MM.1S (cell line): ENCODE measurements at places on chromosomes 6 and 20.

GRCh38 chr6:71333697-71334096, 45.1 kb downstream of the OGFRL1 start:
- DNase-seq, result no peak

- no peak for DNase-seq
Observed at GRCh38 chr6:145602726-145603326, 132.5 kb downstream of the EPM2A start.

GRCh38 chr20:21125072-21125848, 622 bp upstream of the KIZ start:
- DNase-seq, result no peak

DNA sequence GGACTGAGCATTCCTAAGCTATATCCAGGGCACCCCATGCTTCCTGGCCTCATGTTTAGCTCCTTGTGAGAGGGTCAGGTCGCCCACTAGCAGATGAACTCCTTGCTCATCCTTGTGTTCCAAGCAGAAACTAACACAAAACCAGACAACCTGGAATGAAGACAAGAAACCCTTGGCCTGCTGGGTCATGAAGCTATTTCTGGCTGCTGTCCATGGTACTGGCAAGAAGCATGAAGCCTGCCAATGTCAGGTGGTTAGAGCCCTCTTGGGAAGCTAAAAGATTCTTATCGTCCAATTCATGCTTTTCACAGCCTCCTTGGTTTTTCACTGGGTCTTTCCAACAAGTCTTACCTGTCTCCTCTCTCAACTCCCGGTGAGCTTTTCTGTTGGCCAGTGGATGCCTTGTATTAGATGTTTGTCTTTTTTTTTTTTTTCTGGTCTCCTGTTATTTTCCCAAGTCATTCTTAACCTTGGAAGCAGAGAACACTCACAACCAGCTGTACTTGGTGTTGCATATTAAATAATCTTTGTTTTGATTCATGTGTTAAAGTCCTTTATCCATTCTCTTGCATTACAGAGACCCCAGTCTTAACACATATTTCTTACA, 180.3 kb downstream of the ANKRD60 start:
- peak; percentile 14 for DNase-seq

- no peak for DNase-seq
Observed at GRCh38 chr6:101395345-101395744, 1.8 kb downstream of the GRIK2 start.

- no peak for DNase-seq
Observed at GRCh38 chr6:18179770-18180356, 24.6 kb downstream of the KDM1B start.

DNA sequence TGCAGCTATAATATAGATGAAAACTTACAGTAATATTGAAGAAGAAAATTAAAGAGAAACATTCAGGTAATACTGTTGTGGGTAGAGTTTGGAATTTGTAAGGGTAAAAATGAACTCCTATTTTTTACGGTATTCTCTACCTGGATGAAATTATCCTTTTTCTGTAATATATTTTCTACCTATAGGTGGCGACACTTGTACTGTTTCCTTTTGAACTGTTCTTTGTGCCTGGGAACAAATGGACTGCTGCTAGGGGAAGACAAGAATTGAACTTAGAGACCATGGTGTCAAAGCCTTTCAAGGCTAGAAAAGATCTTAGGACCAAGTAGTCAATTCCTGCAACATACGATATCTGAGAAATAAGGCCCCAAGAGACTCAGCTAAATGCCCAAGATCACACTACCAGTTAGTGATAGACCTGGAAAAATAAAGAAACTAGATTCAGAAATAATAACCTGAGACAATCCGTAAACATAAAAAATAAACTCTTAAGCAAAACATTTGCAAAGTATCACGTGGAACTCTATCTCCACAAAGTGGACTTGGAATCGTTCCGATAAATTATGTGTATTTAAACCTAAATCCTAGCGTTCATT, 383.8 kb downstream of the TFAP2A start:
- DNase-seq, result peak; percentile 24

DNA sequence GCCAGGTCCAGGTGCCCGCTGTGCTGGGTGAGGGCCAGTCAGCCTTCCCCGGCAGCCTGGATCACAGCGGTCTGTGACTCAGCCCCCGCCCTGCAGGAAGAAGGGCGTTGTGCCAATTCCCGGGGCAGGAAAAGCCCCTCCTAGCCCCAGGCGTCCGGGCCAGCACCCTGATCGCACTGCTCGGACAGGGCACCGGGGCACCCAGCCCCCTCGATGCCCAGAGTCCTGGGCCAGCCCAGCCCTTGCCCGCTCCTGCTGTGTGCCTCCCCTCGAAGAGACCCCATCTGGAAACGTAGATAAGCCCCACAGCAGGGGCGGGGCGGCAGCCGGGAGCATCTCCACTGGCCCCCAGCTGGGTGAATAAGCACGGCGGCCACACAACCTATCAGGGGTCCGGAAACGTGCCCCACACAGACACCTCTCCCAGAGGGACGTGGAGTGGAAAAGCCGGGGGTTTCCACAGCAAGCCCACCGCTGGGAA, 9.9 kb downstream of the LAMA5 start:
- no peak for DNase-seq

DNA sequence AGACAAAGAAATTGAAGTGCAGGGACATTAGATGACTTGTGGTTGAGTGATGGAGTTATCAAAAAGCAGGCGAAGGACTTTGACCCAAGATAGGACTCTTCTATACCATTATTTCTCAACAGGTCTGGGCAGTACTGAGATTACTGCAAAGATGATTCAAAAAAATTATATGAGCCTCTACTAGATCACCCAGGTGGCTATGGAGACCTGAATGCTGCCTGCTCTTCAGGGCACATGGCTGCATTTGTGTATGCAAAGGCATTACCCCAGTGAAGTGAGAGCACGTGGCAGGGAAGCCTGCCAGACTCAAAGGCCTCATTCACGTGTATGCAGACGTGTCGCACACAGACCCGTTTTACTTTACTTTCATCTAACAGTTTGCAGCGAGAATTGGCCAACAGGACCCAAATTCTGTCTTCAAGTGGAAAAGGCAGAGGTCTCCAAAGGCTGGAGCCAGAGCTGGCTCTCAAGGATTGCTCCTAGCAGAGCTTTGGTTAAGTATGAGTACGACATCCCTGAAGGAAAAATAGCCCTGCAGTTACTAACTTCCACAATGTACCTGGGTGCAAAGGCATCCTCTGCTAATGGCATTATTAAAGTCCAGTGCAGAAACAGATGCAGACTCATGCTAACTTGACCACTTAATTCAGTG, 113.8 kb upstream of the ARMC2 start:
- DNase-seq, result peak; percentile 52

- no peak for DNase-seq
Observed at GRCh38 chr6:145212813-145213212, 522.5 kb downstream of the EPM2A start.

DNA sequence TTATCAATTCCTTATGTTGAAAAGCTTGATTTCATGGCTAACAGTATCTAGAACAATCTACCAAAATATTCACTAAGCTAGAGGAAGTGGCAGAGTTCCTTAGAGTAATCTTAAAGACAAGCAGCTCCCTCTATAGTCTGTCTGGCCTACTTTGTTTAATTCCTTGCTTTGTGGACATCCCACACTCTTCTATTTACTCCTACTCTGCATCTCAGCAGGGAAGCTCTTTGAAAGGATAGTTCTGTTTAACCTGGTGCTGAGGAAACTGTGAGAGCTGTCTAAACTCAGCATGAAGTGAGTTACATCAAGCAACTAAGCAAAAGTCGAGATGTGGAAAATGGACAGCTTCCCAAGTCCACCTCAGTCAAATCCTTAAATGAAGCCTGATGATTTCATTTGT, 4.3 kb downstream of the REV3L start:
- peak; percentile 65 for DNase-seq

- peak; percentile 44 for DNase-seq
Observed at GRCh38 chr20:62925420-62926228, 681 bp downstream of the DIDO1 start.

DNA sequence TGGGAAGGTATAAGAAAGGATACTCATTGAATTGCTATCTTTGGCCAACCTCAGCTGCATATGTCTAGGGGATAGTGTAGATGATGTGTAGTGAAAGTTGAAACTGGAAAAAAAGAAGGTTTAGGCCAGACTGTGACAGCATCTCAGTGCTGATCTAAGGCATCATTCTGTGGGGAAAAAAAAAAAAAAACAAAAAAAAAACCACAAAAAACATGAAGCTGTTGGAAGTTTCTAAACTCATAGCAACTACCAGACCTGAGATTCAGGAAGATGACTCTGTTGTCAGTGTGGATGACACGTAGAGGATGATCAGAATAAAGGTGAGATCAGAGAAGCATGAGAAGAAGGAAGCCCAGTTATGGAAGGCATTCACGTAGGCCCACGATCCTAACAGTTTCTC, 100.8 kb upstream of the CNKSR3 start:
- DNase-seq, result no peak

- DNase-seq, result no peak
Observed at GRCh38 chr6:53119349-53119748, 29.3 kb downstream of the GCM1 start.

DNA sequence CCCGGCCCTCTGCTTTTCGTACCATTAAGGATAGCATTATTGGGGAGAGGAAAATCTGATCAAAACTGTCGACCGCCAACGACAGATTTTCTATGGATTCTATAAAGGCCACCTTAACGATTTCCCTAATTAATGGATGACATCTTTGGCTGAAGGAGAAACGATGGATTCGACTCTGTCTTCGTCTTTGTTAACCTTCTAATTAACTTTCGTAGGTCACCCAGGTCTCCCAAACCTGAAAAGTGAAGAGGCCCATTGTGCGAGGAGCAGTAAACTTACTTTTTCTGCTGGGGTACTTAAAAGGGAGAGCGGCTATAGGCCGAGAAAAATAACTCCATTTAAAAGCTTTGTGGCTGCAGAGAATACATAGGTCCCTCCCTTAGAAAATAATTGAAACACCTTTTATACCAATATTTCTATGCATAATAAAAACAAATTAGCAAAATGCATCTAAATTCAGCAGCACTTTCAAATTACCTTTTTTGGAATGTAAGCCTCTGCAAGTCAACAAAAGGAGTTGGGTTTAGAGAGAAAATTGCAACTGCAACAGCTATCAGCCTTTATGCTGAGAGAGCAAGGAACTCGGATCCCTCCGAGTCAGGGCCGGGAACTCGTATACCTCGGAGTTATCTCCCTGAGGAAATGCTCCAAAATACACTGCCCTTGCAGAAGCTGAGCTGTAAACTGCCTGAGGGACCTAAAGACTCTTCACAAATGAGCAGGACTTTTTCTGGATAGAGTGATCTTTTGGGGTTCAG, 31.4 kb upstream of the NR2E1 start:
- no peak for DNase-seq

- DNase-seq, result no peak
Observed at GRCh38 chr6:37492236-37492972, 7.3 kb downstream of the CCDC167 start.

DNA sequence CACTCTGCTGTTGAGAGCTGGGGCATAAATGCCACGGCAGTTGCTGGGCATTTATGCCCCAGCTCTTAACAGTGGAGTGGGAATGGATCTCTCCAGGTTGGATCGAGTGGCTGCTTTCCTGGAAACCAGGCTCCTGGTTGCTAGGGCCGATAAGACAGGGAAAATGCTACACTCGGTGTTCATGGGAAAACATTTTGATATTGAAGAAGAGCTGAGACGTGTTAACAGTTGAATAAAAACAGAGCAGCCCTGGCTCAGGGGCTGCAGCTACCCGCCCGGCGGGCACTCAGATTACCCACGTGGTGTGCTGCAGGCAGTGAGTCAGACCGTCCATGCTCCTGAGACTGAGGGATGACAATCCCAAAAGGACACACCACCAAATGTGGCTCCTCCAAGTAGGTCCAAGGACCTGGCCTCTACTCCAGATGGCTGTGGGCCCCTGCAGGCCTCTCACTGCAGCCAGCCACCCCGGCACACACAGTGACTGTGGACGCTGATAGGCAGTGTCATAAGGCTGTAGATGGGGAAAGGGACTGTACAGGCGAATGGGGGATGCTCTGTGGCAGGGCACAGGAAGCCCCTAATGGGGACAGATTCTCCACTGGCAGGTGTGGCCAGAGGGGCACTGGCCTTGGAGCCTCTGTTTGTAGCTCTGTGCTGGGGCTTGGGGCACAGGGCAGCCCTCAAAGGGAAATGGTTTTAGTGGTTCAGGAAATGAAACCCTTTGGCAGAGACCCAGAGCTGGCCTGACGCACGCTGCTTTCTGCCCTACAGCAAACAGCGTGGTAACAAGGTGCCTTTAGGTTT, 237.8 kb downstream of the LY86 start:
- peak; percentile 88 for DNase-seq

- DNase-seq, result no peak
Observed at GRCh38 chr6:160420969-160421556, 72.9 kb downstream of the SLC22A3 start.

DNA sequence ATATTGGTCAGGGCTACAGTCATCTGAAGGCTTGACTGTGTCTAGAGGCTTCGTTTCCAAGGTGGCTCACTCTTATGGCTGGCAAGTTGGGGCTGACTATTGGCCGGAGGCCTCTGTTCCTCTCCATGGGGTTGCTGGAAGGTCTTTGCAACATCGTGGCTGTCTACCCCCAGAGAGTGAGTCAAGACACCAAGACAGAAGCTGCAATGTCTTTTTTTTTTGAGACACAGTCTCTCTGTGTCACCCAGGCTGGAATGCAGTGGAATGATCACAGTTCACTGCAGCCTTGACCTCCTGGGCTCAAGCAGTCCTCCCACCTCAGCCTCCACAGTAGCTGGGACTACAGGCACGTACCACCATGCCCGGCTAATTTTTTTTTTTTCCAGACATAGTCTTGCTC, 29.4 kb upstream of the KIF3B start:
- no peak for DNase-seq

DNA sequence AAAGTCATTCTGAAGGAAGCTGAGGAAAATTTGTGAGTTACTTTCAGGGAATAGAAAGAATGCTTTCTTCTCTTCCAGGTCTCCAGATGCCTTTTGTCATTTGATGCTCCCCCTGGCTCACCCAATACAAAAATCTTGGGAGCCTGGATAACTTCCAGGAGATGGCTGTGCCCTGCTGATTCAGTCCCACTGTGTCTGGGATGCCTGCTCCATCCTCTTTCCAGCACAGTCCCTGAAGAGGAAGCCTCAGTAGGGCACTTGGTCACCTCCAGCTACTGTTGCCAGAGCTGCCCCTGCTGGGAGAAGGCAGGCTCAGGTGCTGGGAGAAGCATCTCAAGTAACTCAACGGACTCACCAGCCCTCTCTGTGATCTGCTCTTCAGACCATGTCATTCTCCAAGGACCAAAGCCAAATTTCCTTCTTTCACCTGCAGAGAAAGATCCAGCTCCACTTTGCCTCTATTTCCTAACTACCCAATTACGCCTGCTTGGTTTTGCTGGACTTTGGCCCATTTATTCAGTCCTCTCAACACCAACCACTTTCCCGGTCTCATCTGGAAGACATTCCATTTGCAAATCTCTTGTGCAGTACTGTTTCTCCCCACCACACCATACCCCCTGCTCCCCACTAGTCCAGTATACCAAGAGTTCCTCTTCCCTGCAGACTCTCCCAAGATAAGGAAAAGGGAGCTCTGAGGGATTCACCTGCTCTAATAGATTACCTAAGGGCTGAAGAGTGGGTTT, 53.3 kb downstream of the SLC23A2 start:
- DNase-seq, result no peak

- no peak for DNase-seq
Observed at GRCh38 chr6:107192830-107193229, 77.5 kb upstream of the BEND3 start.
